Fibroblast of upper back skin (primary cell): ENCODE measurements at places on chromosomes 4 and X.

GRCh38 chr4:159594576-159594975 lies 491.7 kb downstream of the RAPGEF2 start:
- no peak for DNase-seq

- DNase-seq: no peak
Observed at GRCh38 chrX:20414066-20414465, 147.4 kb upstream of the RPS6KA3 start.

GRCh38 chrX:87732133-87732532 lies 214.5 kb downstream of the KLHL4 start:
- no peak for DNase-seq

- no peak for DNase-seq
Observed at GRCh38 chr4:36230534-36230933, 13.8 kb downstream of the ARAP2 start.

DNA sequence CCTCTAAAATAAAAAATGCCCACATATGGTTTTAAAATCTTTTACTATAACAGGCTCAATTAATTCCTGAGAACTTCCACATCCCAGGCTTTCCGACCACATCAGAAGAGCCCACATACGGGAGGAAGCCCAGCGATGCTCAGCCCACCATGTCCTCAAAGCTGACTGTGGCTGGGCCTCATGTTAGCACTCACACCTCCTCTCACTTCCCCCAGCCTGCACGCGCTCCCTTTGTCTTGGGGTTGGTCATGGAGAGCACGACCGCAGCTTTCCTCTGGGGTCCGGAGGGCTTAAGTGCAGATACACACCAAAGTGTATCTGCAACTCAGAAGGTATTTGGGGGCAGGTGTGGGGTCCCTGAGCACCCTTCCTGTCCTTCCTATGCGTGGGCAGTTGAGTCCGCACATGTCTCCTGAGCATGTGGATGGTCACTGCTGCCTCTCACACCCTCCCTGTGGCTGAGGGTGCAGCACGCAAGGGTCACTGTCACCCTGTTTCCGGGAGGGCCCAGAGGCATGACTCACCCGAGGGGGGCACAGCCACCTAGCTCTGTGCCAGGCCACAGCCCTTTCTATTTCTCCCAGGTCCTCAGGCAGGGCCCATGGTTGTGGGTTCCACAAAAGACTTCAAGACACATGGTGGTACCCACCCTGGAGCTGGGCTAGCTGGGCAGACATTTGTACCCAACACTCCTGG lies 21.2 kb downstream of the WDR1 start:
- DNase-seq: no peak
